ENCODE measurements at places on chromosomes 5 and 9.

GRCh38 chr5:172285226-172286143 is 1.9 kb upstream of the UBTD2 start:
- no peak for DNase-seq

- DNase-seq = no peak
These were observed 18.6 kb downstream of the RGMB start for GRCh38 chr5:98791898-98792580.

DNA sequence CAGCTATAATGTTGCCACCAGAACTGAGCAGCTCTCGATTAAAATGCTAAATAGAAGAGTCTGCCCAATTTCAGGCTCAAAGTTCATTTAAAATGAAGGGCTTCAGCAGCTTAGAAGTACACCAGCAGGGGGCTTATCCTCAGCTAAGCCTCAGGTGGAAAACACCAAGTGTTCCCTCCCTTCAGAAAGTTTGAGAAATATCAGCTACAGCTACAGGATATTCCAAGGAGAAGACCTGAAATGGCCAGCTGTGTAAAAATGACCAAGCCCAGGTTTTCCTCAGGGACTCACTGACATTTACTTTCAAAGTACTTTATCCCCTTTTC is 395.4 kb downstream of the DTWD2 start:
- no peak for DNase-seq

DNA sequence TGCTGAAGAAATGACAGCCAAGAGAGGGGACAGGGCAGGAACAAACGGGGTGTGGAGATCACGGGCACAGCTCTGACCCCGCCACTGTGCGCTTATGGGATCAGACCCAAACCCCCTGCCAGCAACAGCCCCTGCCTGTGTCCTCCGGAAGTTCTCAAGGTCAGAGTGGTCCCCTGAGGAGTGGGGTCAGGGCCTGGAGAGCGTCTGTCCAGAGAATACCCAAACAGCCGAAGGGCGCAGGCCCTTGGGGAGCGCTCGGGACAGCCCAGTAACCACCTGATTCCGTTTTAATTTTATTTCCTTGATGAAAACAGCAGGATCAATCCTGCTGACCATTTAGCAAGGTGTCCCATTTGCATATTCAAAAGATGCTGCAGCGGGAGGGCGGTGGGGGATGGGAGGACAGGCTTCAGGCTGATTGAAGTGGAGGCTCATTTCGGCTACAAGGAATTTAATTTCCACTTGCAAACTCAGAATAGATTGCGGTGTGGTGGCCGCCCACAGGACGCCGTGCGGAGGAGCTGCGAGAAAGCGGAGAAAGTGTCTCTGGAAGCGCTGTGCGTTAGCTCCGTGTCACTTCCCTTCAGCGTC is 32.6 kb upstream of the TMEM250 start:
- no peak for DNase-seq

DNA sequence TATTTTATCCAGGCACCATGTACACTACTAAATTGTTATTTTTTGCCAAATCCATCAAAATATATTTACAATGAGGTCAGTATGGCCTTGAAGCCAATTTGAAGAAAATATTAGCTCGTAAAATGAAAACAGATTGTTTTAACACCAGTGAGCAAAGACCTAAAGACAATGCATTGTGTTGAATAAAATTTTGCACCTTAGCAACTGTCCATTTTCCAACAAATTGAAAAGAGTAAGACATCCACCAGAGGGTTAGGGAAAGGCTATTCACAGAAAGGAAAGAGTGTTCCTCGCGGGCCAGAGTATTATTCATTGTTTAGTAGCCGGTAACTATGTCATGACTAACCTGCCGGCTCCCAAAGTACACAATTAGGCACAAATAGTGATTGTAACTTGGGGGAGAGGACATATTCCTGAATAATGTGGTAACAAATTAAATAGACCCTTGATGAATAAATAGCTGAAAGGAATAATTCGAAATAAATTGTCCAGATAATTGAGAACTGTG is 213.3 kb downstream of the DNAH5 start:
- no peak for DNase-seq

GRCh38 chr5:1521671-1522600 is 1.8 kb downstream of the LPCAT1 start:
- peak; percentile 71 for DNase-seq

GRCh38 chr5:34524123-34524522 is 132.0 kb upstream of the RAI14 start:
- peak; percentile 90 for DNase-seq

DNA sequence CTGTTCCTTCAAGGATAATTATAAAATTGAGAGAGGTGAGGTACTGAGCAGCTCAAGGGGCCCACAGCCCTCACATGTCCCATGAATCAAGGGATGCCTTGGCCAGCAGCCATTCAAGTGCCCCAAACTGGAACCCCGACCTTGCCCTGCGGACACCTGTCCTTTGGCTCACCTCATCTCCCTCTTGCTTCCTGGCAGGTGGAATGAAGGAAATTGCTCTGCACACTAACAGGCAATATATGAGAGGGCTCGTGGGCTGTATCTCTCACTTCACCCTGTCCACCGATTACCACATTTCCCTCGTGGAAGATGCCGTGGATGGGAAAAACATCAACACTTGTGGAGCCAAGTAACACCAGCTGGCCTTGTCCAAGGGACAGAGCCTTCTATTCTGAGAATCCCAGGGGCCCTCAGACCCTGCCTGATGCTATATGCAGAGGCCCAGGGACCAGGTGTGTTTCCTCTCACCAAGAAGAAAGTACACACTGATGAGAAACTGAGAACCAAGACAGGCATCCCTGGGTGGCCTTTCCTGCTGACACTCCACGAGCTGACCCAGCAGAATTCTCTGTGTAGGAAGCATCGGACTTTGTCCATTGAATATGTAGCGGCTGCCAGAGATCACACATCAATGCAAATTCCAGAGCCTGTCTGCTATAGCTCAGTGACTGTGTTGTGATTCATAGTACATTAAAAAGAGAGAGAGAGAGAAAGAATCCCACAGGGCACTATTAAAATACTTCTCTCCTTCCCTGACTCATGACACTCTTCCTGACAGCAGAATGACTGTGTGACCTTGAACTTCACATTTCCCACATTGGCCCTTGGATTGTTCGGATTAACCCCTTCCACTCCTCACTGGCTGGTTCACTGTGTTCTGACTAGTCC is 92.6 kb downstream of the LIFR start:
- peak; percentile 88 for DNase-seq

- DNase-seq = no peak
These were observed 5.9 kb downstream of the TRIO start for GRCh38 chr5:14148890-14149671.

DNA sequence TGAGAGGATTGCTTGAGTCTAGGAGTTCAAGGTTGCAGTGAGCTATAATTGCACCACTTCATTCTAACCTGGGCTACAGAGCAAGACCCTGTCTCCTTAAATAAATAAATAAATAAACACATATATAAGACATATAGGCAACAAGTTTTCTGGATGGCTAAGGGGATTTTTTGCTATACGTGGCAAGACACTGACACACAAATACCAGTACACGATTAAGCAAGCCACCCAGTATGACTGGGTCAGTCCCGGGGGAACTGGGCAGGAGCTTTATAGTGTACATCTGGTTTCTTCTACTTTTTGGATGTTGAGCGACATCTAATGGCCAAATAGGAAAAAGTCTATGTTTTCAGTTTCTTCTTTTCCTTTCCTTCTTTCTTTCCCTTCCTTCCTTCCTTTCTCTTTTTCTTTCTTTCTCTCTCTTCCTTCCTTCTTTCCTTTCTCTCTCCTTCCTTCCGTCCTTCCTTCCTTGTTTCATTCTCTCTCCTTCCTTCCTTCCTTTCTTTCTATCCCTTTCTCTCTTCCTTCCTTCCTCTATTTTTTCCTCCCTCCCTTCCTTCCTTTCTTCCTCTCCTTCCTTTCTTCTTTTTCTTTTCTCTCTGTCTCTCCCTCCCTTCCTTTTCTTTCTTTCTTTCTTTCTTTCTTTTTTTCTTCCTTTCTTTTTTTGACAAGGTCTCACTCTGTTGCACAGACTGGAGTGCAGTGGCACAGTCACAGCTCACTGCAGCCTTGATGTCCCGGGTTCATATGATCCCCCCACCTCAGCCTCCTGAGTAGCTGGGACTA is 47.0 kb upstream of the PLIN2 start:
- DNase-seq = peak; percentile 96

DNA sequence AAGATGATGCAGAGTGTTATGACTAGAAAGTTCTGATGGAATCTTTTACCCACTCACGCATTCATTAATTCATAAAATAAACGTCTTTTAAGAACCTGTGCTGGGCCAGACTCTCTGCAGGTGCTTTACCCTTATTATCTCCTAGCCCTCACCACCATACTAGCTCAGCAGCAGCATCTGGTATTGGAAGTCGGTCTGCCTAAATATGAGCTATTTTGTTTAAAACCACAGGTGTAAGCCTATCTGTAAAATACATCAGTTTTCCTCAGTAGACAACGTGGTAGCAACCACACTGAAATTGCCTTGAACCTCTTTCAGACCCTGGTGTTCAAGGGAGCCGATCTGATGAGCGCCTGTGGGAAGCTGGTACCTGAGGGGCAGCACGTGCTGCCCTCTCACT is 69.4 kb downstream of the PPIC start:
- DNase-seq = no peak

DNA sequence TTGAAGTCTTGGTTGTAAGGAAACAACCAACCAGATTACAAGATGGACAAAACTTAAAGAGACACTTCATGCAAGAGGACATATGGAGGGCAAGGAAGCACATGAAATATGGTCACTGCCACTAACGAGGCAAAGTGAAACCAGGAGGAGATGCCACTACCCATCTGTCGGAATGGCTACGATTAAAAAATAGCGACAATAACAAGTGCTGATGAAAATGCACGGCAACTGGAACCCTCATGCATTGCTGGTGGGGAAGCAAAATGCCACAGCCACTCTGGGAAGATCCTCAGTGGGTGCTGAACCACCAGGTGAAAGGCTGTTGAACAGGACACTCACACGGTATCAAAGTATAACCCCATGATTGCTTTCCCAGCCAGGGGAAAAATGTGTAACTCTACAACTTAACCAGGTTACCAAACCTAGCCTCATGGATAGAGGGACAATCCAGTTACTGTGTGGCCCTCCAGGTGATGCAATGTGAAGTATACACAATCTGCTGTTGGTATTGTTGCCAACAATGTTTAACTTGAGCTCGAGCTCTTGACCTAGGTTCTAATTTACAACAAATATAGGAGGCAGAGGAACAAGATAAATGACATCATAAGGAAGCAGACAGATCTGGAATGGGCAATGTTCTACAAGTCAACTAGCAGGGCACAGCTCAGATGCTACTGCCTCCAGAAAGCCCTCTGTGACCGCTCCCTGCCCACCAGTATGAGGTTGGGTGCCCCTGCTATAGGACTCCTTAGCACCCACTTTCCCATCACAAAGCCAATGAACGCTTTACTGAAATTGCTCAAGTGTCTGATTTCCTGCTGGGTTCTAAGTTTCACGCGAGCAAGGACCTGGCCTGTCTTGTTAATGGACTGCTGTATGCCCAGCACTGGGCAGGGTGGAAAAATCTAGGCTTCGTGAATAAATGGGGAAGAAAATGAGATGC is 25.8 kb downstream of the SH3PXD2B start:
- DNase-seq = no peak

DNA sequence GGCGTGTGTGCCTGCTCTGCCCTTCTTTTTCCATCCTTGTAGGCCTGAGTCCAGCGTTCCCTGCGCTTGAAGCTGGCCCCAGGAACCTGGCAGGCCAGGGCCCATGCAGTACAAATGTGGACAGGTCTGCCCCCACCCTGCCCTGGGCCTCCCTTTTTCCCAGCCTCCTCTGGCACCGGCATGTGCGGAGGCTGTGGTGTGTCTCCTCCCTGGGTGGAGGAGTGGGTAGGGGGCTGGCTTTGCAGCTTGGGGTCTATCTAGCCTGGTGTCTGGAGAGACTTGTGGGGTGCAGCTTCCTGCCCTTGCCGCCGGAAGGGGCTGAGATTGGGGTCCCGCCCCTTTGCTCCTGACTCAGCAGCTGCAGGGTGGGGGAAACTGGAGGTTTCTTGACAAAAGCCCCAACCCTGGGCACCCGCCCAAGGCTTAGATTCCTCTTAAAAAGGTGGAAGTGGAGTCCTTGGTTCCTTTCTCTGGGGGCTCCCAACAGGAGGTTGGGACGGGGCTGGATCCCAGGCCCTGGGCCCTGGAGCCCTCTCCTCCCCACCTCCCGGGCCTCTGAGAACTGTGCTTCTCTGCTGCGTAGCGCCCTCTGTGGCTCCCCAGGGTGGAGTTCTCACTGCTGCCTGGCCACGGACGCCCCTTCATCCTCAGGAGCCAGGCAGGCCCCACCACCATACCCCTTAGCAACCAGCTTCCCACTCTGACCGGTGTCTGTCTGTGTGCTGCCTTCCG is 18.0 kb downstream of the RXRA start:
- DNase-seq = no peak

GRCh38 chr9:72863456-72864094 is 89.3 kb downstream of the ALDH1A1 start:
- DNase-seq = no peak

DNA sequence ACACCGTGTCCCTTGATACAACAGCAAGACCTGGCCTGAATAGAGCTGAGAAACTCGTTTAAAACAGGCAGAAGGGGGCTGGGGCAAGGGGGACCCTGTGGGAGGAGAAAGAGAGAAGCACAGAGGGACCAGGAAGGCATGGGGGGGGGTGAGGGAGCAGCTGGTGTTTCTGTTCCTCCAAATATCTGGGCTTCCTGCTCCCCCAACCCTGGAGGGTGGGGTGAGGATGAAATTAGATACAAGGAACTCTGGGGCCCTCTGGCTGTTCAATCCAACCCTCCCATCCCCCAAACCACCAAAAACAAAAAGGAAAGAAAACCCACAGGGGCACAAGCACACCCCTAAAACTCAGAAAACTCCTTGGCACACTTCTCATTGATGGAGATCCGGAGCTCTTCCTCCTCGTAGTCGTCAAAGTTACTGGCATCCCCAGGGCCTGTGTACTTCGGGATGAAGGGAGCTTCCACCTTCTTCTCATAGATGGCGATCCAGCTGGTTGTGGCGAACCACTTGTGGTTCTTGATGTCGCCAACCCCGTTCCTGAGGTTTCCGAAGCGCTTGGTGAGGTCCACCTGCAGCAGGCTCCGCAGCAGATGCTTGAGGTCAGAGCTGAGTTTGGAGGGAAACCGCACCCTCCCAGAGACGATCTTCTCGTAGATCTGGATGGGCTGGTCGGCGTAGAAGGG is 1.1 kb downstream of the PRKACG start:
- DNase-seq = no peak

DNA sequence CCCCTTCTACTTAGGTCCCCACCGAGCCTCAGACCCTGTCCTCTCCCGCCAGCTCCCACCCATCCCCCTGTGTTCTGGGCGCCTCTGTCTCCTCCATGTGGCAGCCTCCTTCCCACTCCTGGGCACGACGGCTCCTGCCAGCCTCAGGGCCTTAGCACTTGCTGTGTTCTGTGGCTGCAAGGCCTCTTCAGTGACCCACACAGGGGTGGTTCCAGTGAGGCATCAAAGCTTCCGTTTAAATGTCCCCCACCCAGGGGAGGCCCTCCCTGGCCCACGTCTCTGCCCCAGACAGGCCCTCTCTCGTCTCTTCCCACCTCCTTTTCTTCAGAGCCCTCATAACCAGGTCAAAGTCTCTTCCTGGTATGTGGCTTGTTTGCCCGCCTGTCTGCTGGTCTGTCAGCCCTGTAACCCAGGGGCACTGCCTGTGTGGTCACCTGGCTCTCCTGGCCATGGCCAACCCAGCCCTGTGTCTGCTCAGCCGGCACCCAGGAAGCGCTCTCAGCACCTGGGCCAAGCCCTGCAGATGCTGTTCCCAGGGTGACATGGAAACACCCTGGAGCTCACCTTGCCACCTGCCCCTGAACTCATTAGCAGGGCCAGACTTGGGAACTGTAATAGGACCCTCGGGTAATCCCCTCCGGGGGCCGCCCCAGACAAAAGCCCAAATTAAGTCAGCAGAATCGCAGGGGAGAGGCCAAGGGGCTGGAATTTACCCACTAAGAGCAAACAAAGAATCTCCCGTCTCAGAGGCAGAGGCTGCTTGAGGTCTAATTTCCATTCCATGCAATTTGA is 33.7 kb downstream of the LHX3 start:
- DNase-seq = no peak

All from cardiac fibroblast (primary cell).